IMR-90 (cell line): ENCODE measurements at places on chromosomes 16 and 17. TPM values are rescaled to one million over a fixed set of nuclear protein-coding genes. Genes with fewer than 3 reads are reported as not detected.
A peak's percentile ranks its signal among the peaks of the same experiment; 100 is the strongest.

DNA sequence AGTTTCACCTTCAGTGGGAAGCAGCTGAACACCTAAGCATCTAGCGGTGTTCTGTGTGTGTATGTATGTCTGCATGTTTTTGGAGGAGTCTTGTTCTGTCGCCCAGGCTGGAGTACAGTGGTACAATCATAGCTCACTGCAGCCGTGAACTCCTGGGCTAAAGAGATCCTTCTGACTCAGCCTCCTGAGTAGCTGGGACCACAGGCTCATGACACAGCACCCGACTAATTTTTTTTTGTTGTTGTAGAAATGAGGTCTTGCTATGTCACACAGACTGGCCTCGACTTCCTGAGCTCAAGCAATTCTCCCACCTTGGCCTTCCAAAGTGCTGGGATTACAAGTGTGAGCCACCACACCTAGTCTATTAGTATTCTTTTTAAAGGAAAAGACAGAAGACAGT lies 30.2 kb upstream of the FAAP100 start:
- DNase-seq = peak; percentile 76

- no peak for DNase-seq
Observed at GRCh38 chr17:67278363-67278762, 33.4 kb upstream of the HELZ start.

- no peak for DNase-seq
Observed at GRCh38 chr16:50506543-50506937, 41.7 kb upstream of the NKD1 start.

DNA sequence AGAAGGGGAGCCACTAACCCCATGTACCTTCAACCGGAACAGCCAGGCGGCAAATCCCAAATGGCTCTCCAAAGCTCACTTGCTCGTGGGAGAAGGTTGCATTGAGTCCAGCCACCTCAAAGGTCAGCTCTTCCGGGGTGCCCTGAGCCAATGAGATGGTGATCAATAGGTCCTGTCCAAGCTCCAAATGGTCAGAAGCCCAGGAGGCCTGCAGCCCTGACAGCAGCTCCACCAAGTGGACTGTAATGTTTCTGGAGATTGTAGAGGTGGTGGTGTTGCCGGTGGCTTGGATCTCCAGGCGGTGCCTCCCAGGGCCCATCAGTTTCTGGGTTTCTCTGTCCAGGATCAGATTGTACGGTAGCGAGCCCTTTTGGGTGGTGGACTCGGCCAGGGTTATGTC lies 39.9 kb upstream of the BCO1 start:
- DNase-seq = no peak

- DNase-seq = no peak
Observed at GRCh38 chr16:56226845-56227525, 35.7 kb downstream of the GNAO1 start.

DNA sequence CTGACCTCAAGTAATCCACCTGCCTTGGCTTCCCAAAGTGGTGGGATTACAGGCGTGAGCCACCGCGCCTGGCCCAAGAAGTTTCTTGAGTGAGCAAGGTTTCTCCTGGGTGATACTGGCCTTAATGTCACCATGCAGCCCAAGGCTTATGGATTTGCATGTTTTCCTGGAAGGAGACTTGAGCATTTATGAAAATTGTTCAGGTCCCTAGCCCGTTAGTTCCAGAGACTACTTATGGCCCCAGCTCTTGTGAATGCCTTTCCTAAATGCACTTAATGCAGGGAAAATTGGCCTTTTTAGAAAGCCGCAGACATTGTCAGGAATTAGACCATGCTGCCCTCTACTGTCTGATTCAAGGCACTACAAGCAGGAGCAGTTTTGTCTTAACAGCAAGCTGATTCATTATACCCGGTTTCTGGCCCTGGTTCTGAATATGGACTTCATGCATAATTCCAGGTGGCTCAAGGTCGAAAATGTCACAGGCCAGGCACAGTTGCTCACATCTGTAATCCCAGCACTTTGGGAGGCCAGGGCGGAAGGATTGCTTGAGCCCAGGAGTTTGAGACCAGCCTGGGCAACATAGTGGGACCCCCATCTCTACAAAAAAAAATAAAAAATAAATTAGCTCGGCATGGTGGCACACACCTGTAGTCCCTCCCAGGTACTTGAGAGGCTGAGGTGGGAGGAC lies 91.3 kb downstream of the SNX29 start:
- DNase-seq = peak; percentile 85

GRCh38 chr16:75732871-75733270 lies 6.6 kb upstream of the CPHXL start:
- DNase-seq = no peak

- DNase-seq = no peak
Observed at GRCh38 chr16:50153596-50154419, 702 bp downstream of the TENT4B start.

- no peak for DNase-seq
Observed at GRCh38 chr16:86874141-86874540, 295.8 kb downstream of the FOXL1 start.

- DNase-seq = no peak
Observed at GRCh38 chr16:28989363-28989762, 4.5 kb downstream of the LAT start.

- DNase-seq = no peak
Observed at GRCh38 chr17:34757106-34757505, 177.7 kb downstream of the TMEM132E start.

- no peak for DNase-seq
Observed at GRCh38 chr17:77808686-77809425, 149.6 kb upstream of the TNRC6C start.

GRCh38 chr16:84005391-84005790 lies 37.2 kb downstream of the SLC38A8 start:
- DNase-seq = no peak

- DNase-seq = peak; percentile 6
Observed at GRCh38 chr16:53614346-53614745, 89.3 kb downstream of the RPGRIP1L start.

The KCNG4 gene
- total RNA-seq = not detected in 2 replicates

The SPHK1 gene
- 44.4 and 45.8 TPM in 2 replicates for total RNA-seq

The KCNH4 gene
- not detected in 2 replicates for total RNA-seq

The MYO15A gene
- total RNA-seq = 0.18 and 0.56 TPM in 2 replicates

The KRT39 gene
- total RNA-seq = not detected in 2 replicates

The FOXC2 gene
- total RNA-seq = 0.90 and 1.1 TPM in 2 replicates
